T follicular helper cell (primary cell): ENCODE measurements at places on chromosomes 4 and X.

GRCh38 chr4:53119680-53120079 lies 246.2 kb downstream of the SCFD2 start:
- no peak for DNase-seq

DNA sequence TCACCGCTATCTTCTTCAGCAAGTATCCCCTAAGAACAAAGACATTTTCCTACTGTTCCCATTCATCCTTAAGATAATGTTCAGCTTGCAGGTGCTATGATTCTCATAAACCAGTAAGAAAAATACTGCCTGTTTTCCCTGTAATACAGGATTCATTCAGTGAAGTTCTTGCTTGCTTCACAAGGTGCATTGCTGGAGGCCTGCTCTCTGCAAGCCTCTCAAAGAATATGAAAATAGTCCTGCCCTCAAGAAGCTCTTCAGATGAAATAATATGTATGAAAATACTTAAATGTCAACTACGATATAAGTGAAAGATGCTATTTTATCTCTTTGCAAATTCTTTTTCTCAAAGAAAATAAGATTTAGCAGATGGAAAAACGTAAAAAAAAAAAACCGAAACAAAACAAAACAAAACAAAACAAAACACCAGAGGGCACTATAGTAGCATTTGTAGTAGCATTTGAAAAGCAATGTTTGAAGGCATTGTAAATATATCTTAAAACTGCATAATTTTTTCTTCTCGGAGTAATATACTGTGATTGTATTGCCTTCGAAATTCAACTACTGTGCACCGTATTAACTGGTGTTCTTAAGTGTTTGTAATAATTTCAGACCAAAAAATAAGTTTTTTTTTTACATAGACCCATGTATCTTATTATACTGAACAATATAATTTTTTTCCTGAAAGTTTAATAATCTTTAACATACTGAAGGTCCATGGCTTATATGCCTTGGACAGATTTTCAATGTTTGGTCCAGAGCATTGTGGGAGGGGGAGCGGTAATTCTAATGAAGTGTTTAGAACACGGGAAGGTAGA lies 26.0 kb downstream of the ADH4 start:
- DNase-seq, result no peak

DNA sequence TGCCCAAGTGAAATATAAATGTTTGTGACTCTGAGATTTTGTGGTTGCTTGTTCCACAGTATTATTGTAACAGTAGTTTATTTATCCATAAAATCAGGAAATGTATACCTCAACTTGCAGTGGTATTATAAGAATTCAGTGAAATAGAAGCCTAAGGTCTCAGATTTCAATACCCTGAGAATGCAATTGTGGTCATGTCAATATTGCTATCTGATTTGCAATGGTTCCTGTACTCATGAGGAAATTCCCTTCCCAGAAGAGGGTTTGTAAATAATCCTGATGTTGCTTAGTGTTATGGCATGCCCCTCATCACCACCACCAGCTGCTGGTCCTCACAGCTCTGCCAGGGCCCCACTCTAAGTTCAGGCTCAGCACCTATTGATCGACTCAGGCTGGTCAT lies 67.8 kb downstream of the SLC34A2 start:
- no peak for DNase-seq

DNA sequence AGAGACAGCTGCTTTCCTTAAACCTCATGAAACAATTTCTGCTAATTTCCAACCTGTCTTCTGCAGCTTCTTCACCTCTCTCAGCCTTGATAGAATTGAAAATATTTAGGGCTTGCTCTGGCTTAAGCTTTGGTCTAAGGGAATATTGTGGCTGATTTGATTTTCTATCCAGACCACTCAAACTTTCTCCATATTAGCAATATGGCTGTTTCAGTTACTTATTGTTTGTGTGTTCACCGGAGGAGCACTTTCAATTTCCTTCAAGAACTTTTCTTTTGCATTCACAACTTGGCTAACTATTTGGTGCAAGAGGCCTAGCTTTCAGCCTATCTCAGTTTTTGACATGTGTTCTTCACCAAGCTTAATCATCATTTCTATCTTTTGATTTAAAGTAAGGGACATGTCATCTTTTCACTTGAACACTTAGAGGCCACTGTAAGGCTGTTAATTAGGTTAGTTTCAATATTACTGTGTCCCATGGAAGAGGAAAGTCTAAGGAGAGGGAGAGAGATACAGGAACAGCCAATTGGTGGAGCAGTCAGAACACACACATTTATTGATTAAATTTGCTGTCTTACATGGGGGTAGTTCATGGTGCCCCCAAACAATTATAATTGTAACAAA lies 213.2 kb downstream of the RASL11B start:
- no peak for DNase-seq

GRCh38 chr4:183602557-183603027 lies 56.4 kb downstream of the RWDD4 start:
- DNase-seq, result no peak

GRCh38 chrX:9859711-9860555 lies 73.7 kb downstream of the SHROOM2 start:
- DNase-seq, result no peak

DNA sequence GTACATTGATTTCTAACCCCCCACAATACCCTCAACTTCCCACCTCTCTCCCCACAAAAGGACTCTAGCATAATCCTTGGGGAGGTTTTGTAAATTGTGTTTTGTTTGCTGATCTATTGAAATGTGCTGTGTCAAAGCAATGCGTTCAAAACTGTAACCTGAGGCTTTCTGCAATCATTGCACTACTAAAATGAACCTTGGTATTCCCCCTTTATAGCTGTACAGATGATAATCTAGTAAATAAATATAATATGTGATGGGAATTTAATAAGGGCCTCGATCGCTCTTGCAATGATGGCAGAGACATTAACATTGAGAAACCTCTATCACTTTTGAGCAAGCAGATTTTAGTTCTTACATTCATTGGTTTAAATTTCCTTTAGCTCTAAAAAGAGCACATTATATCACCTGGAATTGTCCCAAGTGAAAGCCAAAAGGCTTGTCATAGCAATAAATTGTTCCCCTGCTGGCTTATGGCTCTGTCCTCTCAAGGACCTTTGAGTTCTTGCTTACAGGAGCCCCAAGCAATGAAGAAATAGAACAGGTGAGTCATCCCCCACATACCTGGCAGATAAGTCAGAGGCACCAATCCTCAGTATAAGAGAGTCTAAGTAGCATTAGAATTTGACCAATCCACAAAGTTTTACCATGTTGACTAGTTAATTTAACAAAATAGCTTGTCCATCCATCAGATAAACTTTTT lies 18.4 kb upstream of the ACE2 start:
- DNase-seq, result no peak

GRCh38 chrX:101164766-101165590 lies 54.6 kb upstream of the DRP2 start:
- DNase-seq, result no peak

DNA sequence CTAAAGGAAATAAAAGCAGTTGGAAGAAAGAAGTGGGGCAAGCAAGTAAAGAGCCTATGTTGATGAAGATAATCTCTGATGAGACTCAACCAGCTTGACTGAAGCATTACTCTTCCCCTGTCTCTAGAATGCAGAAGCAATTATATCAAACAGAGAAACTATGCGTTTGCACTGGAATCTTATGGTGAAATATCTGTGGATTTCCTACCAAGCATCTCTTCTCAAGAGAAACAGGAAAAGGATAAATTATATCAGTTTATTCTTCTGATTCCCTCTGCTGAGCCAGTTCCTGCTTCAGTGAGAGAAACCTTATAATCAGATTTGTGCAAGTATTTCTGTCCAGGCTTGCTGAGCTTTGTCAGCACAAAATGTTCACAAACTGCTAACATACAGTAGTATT lies 316.7 kb upstream of the SLC7A11 start:
- no peak for DNase-seq

GRCh38 chrX:150465881-150466775 lies 102.3 kb upstream of the MTM1 start:
- DNase-seq, result no peak

- DNase-seq, result no peak
These were observed at the start of gene GPR50 for GRCh38 chrX:151176231-151176750. Gene GPR50 (plus strand): TSS chrX:151176584. CDS start chrX:151176722, 138 bp downstream.

DNA sequence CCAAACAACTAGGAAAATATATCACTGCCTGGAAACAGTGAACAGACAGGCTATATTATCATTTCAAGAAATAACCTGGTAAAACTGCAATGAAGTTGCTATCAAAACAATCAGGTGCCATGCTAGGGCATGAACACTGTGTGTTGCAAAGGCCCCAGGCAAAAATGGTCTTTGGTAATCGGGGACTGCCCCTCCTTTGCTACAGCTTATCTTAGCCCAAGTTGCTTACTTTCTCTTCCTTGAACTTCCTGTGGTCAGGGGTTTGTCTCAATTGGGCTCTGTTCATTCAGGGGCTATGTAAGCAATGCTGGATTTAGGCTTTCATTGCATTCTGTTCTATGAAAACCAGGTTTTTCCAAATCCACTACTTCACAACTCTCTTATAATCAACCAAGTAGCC lies 30.4 kb downstream of the SCML1 start:
- no peak for DNase-seq

GRCh38 chr4:20662851-20663250 lies 37.4 kb upstream of the PACRGL start:
- DNase-seq, result no peak

DNA sequence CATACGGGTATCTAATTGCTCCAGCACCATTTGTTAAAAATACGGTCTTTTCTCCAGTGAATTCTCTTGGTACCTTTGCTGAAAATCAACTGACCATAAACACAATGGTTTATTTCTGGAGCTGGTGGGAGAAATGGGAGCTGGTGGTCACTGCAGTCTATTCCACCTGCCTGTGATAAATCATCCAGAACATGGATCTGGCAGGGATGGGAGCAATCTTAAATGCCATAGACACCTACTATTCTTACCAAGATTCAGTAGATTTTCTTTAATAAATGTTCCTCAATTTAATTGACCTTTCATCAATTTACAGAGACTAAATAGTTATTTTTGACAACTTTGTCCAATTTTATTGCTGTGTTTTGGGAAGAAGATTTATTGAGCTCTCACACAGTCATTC lies 68.1 kb downstream of the SLC9A7 start:
- DNase-seq, result no peak

GRCh38 chrX:71291381-71291780 lies 7.9 kb downstream of the NONO start:
- DNase-seq, result no peak

GRCh38 chrX:151789179-151789800 lies 54.7 kb downstream of the CNGA2 start:
- no peak for DNase-seq

GRCh38 chr4:177239878-177240277 lies 69.8 kb upstream of the NEIL3 start:
- DNase-seq, result no peak

DNA sequence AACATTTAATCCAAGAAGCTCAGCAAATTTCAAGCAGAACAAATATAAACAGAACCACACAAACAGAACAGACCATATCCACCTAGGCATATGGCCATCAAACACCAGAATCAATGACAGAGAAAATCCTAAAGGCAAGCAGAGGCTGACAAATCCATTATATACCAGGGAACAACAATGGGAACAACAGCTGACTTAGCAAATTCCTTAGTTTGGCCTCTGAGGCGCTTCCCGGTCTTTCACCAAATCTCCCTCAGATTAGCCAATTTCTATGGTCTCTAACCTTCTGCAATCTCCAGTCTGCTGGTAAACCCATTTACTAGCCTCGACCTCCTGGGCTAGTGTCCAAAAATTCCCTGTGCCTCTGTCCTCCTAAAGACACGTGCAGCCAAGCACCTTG lies 59.2 kb downstream of the GPR143 start:
- DNase-seq, result no peak

DNA sequence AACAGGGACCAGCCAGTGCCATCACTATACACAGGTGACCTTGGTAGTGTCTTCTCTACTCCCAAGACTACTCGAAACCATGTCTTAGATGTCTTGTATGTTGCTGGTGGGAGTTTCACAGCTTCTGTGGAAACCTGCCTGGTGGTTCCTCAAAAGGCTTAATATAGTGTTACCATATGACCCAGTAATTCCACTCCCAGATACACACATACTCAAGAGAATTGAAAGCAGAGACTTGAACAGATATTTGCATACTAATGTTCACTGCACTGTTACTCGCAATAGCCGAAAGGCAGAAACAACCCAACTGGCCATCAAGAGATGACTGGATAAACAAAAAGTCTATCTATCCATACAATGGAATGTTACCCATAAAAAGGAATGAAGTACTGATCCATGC lies 3.1 kb downstream of the TFDP3 start:
- DNase-seq, result no peak

- no peak for DNase-seq
These were observed 220.1 kb upstream of the RPL34 start for GRCh38 chr4:108400309-108400708.

GRCh38 chrX:39445336-39445735 lies 644.1 kb downstream of the MID1IP1 start:
- DNase-seq, result peak; percentile 15
